IMR-90 (cell line): ENCODE measurements at places on chromosomes 16 and 17. TPM values are rescaled to one million over a fixed set of nuclear protein-coding genes. Genes with fewer than 3 reads are reported as not detected.

Gene HBA1
- not detected in 2 replicates for total RNA-seq

DNA sequence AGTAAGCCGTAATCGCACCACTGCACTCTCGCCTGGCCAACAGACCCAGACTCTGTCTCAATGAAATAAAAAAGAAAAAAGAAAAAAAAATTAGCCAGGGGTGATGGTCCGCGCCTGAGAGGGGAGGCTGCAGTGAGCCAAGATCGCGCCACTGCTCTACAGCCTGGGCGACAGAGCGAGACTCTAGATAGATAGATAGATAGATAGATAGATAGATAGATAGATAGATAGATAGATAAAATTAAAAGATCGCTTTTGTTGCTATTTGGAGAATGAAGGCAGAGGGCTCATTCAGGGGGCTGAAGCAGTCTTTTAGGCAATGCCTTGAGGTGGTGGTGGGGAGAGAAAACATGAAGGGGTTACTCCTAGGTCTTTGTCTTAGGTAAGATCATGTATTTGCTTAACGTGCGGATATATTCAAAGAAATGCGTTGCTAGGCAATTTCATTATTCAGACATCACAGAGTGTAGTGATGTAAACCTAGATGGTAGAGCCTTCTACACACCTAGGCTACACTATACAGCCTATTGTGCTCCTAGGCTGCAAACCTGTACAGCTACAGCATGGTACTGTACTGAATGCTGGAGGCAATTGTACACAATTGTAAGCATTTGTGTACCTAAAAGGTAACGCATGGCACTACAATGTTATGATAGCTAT lies 4.3 kb upstream of the HES7 start:
- no peak for DNase-seq

DNA sequence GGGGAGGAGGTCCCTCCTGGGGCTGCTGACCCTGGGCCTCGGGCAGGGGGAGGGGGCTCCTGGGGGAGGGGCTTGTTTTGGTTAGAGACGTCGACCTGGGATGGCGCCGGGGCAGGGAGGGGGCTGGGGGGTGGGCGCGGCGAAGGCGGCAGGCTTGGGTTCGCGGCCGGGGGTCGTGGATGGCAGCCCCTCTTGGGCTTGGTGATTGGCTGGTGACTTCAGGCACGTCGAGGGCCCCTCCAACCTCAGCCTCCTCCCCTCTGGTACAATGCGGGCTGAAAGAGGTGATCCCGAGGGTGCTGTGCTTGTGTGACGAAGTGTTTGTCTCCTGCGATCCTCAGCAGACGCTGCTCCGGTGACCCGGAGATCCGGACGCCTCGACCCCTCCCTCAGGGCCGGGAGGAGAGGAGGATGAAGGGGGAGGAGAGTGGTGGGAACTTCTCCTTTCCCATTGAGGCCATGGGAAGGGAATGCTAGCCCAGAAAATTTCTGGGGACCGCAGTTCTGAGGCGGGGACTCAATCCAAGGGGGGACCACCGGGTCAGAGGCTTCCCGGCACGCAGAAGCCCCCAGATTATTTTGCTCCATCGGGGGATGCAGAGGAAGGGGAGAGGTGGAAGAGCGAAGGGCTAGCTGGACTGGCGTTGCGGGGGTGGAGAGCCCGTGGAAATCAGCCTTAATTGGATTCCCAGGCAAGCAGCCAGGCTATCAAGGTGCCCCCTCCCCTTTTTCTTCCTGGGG lies 43.9 kb downstream of the RAI1 start:
- DNase-seq: no peak

DNA sequence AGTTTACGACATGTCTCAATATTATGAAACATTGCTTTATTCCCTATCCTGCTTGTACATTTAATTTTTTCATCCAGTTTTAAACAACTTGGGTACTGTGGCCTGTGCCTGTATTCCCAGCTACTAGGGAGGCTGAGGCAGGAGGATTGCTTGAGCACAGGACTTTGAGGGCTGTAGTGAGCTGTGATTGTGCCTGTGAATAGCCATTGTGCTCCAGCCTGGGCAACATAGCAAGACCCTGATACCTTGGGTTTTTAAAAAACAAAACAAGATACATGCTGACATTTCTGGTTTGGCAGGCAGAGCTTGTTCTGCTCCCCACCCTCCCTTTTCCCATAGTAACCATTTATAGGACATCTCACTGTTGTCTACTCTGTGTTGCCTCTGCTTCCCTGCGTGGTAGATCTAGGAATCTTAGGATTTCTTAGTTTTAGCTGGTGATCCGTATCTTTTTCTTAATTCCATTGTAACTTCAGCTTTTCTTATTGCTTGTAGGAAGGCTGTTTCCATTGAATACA lies 35.6 kb downstream of the TENT4B start:
- no peak for DNase-seq

- no peak for DNase-seq
Measured at GRCh38 chr17:63136369-63137012, 170.5 kb downstream of the TANC2 start.

- no peak for DNase-seq
Measured at GRCh38 chr16:2090481-2090776, 42.6 kb downstream of the TSC2 start.

- DNase-seq: peak; percentile 36
Measured at GRCh38 chr17:58970609-58971450, 135.8 kb downstream of the TRIM37 start.

Gene TBC1D3H
- total RNA-seq: not detected in 2 replicates

- no peak for DNase-seq
Measured at GRCh38 chr17:76405607-76405966, 21.2 kb downstream of the SPHK1 start.

Gene PAQR4
- total RNA-seq: 2.2 TPM in 2 replicates

- DNase-seq: peak; percentile 32
Measured at GRCh38 chr17:28878981-28879380, 18.6 kb downstream of the FLOT2 start.

GRCh38 chr16:17211797-17212196 lies 259.0 kb downstream of the XYLT1 start:
- DNase-seq: no peak
